ENCODE measurements at places on chromosomes 4 and X. TPM values are rescaled to one million over a fixed set of nuclear protein-coding genes. Genes with fewer than 3 reads are reported as not detected.

GRCh38 chr4:79325436-79325835, 425 bp downstream of the NAA11 start:
- no peak for DNase-seq

- no peak for DNase-seq
Measured at GRCh38 chrX:97968376-97969163, 1084.9 kb downstream of the RPA4 start.

Gene PITX2
- total RNA-seq = 0.18 TPM

Gene PDCL2
- not detected for total RNA-seq
